ENCODE measurements at places on chromosomes 7 and 10. TPM values are rescaled to one million over a fixed set of nuclear protein-coding genes. Genes with fewer than 3 reads are reported as not detected.

Gene TRPV5
- total RNA-seq: not detected

Gene PROSER2
- total RNA-seq: not detected

Gene SEMA3C
- total RNA-seq: not detected

Gene CROT
- 15.3 TPM for total RNA-seq

Gene SP8
- not detected for total RNA-seq

Gene HDAC9
- total RNA-seq: 5.2 TPM

Gene TFEC
- total RNA-seq: not detected

Gene PGAM2
- 1.9 TPM for total RNA-seq

Gene NHLRC2
- total RNA-seq: 21.9 TPM

Gene ASB15
- not detected for total RNA-seq

Gene ZC3HAV1L
- total RNA-seq: 0.25 TPM

Gene RBM20
- not detected for total RNA-seq

Gene FBXO24
- total RNA-seq: not detected

Gene OR2A5
- total RNA-seq: not detected

Gene TYSND1
- 23.6 TPM for total RNA-seq

Gene PLEKHA8
- 28.1 TPM for total RNA-seq

Gene PHKG1
- 0.22 TPM for total RNA-seq
